ENCODE measurements at places on chromosomes 12 and 14.
A peak's percentile ranks its signal among the peaks of the same experiment; 100 is the strongest.

DNA sequence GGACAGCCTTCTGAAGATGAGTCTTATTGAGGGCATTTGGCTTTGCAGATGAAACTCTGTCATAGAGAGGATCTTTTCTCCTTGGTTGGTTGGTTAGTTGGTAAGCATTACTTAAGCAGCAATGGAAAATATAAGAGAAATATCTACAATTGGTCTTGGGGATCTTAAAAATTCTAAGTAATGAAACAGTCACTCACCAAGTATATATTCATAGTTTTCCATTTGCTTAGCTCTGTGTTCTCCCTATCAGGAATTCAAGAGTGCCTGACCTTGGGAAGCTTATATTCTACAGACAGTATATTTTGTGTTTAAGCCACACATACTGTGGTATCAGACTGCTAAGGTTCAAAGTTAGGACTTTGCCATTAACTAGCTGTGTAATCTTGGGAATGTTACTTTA, at the start of gene OR5AU1:
Gene OR5AU1 (minus strand): TSS at position 101 of the 400 bp plus-strand sequence. CDS start 191 bp downstream, outside the sequence.
- DNase-seq: no peak

DNA sequence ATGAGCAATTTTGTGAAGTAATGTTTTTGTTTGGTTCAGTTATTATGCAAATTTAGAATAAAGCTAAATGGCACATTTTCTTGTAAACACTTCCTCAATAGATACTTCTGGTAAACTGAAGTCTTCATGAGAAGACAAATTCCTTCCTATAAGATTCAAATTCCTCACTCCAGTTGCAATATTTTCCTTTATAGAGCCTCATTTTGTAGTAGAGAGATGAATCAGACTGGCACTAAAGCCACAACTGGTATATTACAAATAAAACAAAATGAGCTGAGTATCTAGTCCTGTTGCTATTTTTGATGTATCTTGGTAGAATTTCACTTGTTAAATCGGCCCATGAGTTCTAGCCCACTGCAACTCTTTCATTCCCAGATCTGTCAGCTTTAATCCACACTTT, 5.5 kb downstream of the LGR5 start:
- DNase-seq: no peak

- no peak for DNase-seq
Measured at GRCh38 chr12:93616584-93617101, 44.2 kb downstream of the SOCS2 start.

DNA sequence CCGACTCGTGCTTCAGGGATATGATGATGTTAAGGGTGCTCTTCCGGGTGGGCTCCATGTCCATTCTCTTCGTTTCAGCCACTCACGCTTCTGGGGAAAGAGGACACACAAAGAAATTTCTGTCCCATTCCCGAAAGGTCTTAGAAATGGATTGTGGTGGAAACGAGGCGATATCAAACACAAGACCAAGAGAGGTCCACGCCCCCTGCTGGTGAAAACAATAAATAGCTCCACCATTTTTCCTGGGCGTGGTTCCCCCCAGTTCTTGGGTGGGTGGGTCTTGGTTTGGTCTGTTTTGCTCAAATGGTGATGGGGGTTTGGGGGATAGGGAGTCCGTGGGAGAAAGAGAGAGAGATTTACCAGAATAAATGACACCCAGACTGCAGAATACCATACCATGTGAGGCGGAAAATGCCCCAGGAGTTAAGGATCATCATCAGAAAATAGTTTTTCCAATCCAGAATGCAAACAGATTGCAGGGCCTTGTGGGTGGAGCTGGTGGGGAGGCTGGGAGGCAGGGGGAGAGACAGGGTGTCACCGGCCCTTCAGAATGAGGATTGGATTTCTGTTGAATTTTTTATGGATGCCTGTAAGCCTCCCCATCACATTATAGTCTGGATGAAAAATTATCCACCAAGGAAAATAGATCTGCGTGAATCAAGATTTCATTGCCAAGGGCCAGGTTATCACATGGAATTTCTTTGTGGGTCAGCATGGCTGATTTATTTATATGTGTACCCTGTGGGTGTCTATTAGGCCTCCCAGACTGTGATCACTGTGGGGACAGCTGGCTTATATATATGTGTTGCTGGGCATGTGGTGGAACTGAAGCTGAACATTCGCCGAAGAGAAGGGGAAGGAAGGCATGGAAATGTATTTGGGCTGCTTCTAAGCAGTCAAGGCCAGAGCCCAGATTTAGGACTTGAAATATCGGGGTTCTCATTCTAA, 55.8 kb downstream of the SRRM4 start:
- DNase-seq: peak; percentile 37

GRCh38 chr14:75132382-75133086, 5.7 kb upstream of the NEK9 start:
- DNase-seq: peak; percentile 90

DNA sequence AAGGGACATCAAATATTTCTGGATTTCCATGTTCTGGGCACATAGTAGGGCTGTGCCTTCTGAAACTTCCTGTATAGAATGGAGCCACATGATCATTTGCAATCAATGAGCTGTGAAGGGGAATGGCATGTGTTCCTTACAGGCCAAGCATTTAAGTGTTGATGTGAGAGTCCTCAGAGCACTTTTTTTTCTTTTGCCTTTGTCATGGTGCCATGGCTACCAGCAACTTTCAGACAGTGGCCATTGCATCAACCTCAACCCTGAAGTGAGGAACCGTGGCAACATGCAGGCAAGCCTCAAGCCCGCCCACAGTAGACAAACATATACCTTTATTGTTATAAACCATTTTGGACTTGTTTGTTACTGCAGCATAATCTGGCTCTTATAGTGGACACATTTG, 948.1 kb downstream of the NRXN3 start:
- DNase-seq: no peak

GRCh38 chr12:111398530-111398929, 7.2 kb upstream of the SH2B3 start:
- no peak for DNase-seq

GRCh38 chr12:7064516-7064915, 4.0 kb downstream of the C1S start:
- DNase-seq: no peak

GRCh38 chr12:90322006-90322405, 613.4 kb upstream of the ATP2B1 start:
- DNase-seq: no peak

DNA sequence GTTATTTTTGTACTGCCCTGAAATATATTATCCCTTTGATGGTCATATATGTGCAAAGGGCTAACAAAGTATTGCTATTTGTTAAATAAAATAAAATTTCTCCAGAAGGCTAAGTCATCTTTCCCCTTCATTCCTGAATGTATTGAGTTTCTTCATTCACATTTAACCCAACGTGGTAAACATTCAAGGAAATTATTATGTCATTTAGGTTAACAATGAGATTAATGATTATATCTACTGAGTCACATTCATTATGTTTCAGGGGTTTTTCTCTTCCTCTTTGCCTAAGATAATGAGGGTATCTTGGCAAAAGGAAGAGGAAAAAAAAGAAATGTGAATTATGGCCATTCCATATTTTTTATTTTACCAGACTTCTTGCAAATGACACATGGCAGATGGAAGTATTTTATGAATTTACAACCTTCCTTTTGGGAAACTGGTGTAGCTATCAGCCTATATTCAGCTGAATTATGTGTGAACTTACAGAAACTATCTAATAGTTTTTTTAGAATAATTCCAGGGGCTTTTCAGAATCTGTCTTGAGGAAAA, 27.2 kb downstream of the TSPAN8 start:
- no peak for DNase-seq

- DNase-seq: no peak
Measured at GRCh38 chr12:5307065-5307464, 124.8 kb upstream of the NTF3 start.

DNA sequence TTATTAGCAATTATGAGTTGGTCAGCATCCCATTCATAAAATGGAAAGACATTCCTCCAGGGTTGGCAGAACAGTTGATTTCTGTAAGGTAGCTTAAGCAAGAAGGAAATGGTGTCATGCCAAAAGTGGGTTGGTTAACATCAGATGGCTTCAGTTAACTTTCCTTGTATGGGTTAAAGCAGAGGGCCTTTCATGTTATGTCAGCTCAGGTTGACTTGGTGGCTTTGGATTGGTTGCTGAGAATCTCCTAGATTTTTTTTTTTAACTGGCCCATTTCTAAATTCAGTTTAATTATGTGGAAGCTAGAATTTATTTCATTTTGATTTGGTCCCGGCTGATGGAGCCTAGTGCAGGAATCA, 87.8 kb downstream of the BBS10 start:
- DNase-seq: no peak

- DNase-seq: no peak
Measured at GRCh38 chr14:103748534-103748857, 32.9 kb downstream of the ZFYVE21 start.

- no peak for DNase-seq
Measured at GRCh38 chr14:101815994-101816393, 54.5 kb downstream of the PPP2R5C start.

DNA sequence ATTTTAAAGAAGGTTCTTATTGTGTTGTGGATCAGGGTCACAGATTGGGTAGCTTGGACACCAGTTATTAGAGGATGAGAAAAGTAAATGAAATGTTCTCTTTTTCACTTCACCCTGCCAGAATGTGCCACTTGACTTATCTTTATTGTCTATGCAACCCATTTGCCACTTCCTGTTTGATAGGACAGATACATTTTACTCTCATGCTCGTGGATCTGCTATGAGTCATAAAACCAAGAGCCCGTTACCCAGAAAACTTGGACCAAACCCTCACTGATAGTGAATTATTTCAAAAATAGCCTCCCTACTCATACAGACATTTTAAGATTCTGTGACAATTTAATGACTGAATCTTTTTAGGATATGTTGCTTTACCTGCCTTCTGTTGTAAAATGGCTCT, 1.8 kb downstream of the ISCA2 start:
- DNase-seq: no peak

- DNase-seq: no peak
Measured at GRCh38 chr14:38286452-38286851, 30.6 kb upstream of the CLEC14A start.

DNA sequence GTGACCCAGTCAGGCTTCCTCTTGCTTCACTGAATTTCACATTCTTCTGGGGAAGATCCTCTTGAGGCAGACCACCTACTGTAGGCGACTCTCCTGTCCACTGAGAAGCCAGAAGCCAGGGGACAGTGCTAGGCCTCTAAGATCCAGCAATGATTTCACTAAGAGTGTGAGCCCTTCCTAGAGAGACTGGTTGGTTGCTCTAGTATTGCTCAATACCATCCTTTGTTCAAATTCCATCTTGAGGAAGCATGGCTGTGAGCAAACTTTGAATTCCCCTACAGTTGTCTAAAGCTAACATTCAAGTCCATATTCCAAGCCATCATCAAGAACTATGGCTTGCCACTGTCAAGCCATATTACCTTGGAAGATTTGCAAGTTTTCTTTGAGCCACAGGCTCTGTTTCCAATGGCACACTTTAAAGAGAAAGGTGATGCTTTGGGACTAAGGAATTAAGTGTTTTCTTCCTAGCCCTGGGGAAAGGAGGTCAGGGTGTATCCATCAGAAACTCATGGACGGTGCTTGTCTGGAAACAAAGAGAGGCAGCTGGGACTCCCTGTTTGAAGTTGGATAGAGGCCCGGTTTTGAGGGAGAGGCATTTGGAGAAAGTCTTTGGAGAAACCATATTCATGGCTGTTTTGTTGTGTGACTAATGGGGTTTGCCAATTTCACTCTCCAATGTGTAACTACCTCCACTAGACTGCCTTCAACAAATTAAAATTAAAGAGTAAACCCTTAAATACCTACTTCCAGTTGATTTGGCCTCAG, 1217.9 kb downstream of the VRK1 start:
- DNase-seq: no peak

GRCh38 chr14:62079038-62079437, 316.8 kb downstream of the SNAPC1 start:
- no peak for DNase-seq

DNA sequence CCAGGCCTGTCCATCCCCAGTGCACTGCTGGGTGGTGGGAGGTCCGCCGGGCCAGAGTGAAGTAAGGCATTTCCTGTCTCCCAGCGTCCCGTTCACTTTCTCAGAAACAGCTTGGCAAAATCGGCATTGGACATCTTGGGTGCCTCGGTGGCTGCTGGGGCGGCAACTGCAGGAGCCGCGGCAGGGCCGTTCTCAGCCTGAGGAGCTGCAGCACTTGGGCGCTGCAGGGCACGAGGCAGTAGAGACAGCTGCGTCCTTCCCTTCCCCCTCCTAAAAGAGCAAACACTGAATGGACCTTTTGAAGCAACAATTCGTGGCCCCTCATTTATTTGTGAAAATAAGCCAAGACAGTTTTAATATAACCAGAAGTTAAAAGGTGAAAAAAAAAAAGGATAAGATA, 8.3 kb downstream of the FICD start:
- DNase-seq: no peak

DNA sequence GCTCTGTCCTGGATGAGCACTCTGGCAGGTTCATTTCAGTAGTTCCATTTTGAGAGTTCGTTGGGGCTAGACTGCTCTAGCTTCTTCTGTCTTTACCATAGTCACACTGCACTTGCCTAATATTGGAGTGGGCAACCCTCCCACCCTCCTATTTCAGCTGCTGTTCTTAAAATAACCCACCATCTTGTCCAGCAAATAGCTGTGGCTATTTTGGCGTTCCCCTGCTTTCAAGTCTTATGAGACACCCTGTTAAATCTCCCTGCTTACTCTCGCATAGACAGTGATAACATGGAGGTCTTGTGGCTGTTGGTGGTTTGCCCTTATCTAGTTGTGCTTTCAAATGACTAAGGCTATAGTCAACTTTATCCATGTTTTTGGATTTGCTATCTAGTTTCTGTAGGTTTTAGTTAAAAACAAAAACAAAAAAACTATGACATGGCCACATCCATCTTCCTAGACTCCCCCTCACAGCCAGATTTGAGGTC, 65.5 kb downstream of the LRP6 start:
- DNase-seq: no peak

DNA sequence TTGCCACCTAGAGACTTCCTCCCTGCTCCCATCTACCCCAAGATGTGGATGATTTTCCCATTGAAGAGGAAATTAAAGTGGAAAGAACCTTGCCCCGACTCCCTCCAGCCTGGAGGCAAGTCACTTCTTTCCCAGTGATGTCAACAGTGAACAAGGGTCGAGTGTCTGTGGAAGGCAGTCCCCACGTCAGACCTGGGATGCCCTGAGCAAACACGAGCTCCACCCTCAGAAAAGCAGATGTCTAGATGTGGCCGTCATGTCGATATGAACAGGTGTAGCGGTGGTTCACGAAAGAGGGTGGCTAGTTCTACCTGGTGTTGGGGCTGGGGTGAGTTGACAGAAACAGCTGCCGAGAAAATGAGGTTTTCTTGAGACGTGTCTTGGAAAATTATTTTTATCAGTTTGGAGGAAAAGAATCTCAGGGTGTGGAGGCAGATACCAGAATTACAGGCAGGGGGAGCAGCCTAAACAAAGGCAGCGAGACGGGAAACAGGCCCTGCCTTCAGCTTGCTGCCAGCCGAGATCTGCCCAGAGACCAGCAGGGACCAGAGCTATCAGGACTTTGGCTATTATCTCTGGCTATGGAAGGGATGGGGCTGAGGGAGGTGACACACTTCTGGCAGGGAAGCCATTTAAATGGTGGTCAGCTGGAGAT, 25.9 kb downstream of the SYNDIG1L start:
- peak; percentile 3 for DNase-seq

GRCh38 chr12:58761308-58761707, 159.0 kb downstream of the LRIG3 start:
- DNase-seq: no peak

GRCh38 chr12:26247873-26248272, 52.5 kb downstream of the SSPN start:
- DNase-seq: no peak
